Stimulated activated CD8-positive, alpha-beta memory T cell treated with anti-CD3 and anti-CD28 coated beads, Interleukin-7, amount 100 ng/mL, for 24 hours (primary cell): ENCODE measurements at places on chromosomes 5 and 9.

DNA sequence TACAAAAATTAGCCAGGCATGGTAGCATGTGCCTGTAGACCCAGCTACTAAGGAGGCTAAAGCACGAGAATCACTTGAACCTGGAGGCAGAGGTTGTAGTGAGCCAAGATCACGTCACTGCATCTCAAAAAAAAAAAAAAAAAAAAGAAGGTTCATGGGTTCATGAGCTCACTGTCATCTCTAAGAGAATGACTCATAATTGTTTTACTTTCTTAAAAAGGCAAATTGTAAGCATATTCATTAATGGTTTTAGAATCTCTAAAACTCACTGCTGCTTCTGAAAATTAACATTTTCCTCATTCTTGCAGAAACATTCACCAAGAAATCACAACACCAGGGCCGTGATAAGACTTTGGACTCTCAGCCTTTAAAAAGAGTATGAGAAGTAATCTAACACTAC lies 103.6 kb downstream of the GNA14 start:
- DNase-seq, result no peak

DNA sequence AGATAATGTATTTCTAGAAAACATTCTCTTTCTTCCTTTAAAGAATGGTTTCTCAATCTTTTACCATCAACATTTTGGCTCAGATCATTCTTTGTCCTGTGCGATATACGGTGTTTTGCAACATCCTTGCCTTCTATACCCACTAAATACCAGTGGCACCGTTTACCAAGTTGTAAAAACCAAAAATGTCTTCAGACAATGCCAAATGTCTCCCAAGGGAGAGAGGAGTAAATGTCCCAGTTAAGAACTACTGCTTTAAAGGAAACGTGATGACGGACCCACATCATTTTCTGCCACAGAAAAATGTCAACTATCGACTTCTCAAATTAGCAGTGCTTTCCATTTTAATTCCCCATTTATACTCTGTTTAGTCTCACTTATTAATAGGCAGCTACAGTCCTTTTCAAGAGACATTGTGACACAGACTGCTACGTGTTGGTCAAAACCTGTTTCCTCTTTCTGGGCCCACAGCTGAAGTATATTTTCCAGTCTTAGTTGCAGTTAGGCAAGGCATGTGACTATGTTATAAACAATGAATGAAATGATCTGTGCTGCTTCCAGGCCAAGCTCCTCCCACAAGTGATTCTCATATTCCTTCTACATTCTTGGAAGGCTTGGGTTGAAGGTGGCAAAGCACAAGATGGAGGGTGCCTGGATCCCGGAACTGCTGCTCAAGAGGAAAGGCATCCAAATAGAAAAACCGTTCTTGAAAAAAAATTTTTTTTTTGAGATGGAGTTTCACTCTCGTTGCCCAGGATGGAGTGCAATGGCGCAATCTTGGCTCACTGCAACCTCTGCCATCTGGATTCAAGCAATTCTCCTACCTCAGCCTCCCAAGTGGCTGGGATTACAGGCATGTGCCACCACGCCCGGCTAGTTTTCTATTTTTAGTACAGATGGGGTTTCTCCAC lies 8.8 kb downstream of the PRXL2C start:
- DNase-seq, result no peak

DNA sequence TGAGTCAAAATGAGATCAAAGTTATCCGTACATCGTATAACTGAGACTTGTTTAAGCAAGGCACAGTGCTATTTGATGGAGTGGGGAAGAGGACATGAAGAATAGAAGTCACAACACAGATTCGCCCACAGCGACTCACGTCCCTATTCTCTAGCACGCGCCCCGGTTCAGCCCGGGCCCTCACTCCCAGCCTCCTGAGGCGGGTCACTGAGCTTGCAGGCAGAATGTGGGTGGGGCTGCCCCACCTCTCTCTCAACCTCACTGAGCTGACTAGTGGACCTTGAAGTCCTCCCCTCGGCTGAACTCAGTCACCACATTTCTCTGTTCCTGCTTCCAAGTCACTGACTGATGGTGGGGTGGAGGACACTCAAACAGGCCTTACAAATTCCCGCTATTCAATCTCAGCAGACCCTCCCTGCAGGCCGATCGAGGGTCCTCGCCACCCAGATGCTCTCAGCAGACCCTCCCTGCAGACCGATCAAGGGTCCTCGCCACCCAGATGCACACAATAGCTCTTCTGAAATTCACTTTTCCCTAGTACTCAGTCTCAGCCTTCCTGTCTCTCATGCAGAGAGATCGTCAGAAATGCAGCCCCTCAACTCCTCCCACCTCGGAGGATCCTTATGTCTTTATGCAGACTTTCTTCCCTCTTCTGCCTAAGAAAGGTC lies 12.9 kb downstream of the GLDC start:
- DNase-seq, result no peak

- no peak for DNase-seq
Observed at GRCh38 chr5:74850789-74851425, 15.3 kb downstream of the FAM169A start.

- DNase-seq, result no peak
Observed at GRCh38 chr5:81022688-81023084, 62.5 kb downstream of the RASGRF2 start.

- DNase-seq, result no peak
Observed at GRCh38 chr5:110884005-110884404, 145.2 kb downstream of the SLC25A46 start.

- no peak for DNase-seq
Observed at GRCh38 chr9:2208991-2209390, 193.8 kb downstream of the SMARCA2 start.

GRCh38 chr5:85266692-85267091 lies 882.0 kb upstream of the EDIL3 start:
- no peak for DNase-seq

DNA sequence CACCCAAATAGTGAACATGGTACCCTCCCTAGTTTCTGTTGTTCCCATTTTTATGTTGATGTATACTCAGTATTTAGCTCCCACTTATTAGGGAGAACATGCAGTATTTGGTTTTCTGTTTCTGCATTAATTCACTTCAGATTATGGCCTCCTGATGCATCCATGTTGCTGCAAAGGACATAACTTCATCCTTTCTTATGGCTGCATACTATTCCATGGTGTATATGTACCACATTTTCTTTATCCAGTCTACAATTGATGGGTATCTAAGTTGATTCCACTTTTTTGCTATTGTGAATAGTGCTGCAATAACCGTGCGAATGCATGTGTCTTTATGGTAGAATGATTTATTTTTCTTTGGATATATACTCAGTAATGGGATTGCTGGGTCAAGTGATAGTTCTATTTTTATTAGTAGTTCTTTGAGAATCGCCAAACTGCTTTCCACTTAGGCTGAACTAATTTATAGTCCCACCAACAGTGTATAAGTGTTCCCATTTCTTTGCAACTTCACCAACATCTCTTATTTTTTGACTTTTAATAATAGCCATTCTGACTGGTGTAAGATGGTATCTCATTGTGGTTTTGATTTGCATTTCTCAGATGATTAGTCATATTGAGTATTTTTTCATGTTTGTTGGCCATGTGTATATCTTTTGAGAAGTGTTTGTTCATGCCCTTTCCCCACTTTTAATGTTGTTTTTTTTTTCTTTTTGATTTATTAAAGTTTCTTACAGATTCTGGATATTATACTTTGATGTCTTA lies 79.6 kb downstream of the SMIM15 start:
- no peak for DNase-seq

DNA sequence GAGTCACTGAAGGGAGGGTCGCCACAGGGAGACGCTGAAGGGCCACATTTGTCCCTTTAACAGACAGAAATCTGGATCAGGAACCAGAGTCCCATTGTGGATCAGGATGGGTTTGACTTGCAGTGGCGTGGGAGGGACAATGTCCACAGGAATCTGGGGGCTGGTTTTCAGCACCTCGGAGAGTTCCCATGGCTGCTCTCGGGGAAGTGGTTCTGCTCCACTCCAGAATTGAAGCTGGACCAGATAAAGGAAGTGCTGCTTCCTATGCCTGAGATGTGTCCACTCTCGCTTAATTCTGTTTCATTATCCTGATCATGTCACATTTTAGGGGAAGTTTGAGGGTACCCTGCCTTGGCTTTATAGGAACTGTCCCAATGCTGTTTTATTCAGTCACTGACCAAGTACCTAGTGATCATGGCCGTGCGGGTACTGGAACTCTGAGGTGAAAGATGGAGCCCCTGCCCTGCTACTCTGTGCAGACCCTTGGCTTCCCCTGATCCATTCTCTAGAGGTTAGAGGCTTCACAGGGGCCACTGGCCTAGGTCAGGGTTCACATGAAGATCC lies 28.7 kb downstream of the ENHO start:
- DNase-seq, result no peak

DNA sequence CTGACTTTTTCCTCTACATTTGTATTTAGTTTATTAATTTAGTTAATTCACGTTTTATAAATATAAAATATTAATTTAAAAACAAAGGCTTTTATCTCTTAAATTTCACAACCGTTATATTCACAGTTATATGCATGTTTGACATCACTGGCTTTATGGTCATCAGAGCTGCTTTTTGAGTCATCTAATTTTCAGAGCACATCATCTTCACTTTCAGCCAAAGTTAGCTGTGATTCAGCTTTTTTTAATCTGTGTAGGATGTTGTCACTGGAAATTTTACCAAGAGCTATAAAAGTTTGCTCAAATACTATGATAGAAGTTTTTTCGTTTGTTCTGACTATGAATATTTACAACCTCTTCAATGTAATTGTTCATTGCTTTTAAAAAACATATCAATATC lies 12.4 kb downstream of the CDC37L1 start:
- no peak for DNase-seq

DNA sequence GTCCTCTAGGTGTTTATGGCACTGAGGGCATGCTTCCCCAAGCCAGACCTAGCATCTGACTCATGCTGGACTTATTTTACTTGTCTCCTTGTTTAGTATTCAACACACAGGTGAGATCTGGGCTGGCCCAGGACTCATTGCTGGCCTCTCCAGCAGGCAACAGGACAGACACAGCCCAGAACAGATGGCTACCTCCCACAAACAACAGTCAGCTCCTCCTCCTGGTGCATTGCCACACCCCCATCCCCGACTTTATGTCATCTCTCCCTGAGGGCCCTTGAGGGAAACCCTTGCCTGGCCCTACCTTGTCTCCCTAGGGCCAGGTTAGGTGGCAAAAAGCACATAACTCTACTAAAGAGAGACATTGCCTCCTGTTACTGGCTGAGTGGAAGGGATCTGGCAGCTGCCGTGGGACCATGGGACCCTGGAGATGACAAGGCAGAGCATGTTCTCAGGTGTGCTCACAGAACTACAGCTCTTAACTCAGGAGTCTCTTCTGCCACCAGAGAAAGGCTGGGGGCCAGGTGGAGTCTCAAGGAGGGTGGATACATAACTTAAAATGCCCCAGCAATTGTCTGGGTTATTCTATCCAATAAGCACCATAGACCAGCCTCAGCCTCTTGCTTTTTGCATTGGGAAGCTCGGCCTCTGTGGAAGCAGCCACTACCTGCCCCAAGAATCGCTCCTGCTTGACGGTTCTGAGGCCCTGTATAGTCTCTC lies 2.3 kb downstream of the ACSL6 start:
- no peak for DNase-seq

- no peak for DNase-seq
Observed at GRCh38 chr5:158701406-158702177, 398.1 kb downstream of the EBF1 start.

GRCh38 chr9:34400686-34401602 lies 24.2 kb upstream of the MYORG start:
- no peak for DNase-seq

GRCh38 chr5:100004969-100005368 lies 530.2 kb upstream of the FAM174A start:
- DNase-seq, result no peak

GRCh38 chr5:7793895-7794294 lies 57.0 kb downstream of the CFAP90 start:
- no peak for DNase-seq

DNA sequence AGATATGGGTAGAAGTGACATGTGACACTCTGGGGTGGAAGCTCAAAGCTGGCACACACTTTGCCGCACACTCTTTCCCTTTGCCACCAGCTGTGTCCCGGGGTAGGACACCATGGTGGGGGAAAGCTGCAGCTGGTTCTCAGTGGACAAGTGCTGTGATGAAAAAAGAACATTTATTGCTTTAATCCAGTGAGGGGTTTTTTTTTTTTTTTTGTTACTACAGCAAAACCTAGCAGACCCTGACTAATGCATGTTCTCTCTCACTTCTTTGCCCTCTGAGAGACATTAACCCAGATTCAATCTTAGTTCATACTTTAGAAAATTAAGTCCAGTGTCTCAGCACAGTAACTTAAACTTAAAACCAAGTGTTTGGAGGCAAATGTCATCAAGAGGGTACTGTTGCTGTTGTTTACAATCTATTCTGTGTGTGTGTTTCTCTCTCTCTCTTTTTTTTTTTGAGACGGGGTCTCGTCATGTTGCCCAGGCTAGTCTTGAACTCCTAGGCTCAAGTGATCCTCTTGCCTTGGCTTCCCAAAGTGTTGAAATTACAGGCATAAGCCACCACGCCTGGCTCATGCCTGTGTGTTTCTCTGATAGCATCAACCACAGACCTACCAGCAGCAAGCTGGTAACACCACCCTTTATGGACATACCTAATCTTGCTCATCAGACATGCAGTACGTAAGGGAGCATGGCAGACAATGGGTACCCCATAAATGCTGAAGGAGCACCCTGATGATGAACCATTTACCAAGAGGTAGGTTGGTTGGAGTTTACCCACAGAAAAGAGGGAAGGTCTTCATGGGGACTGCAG lies 84.7 kb upstream of the TBC1D2 start:
- no peak for DNase-seq

- DNase-seq, result no peak
Observed at GRCh38 chr5:62578540-62578939, at the start of gene LRRC70. LRRC70 (plus strand) TSS chr5:62578819; CDS start chr5:62579439, 620 bp downstream.

- no peak for DNase-seq
Observed at GRCh38 chr9:33041432-33042188, 16.5 kb downstream of the DNAJA1 start.

DNA sequence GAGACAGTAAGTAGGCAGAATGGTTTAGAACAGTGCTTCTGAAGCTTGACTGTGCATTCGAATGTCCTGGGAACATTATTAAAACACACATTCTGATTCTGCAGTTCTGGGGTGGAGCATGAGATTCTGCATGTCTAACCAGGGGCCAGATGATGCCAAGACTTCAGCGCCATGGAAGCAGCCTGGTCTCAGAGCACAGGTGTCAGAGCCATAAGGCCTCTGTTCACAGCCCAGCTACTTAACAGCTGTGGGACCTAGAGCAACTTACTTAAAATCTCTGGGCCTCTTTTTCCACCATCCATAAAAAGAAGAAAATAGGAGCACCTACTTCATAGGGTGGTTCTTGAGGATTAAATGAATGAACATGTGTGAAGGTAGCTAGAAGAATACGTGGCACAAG lies 84.0 kb downstream of the GNAQ start:
- DNase-seq, result no peak
